HCT116 (cell line): ENCODE measurements at places on chromosomes 7 and 10. TPM values are rescaled to one million over a fixed set of nuclear protein-coding genes. Genes with fewer than 3 reads are reported as not detected.

DNA sequence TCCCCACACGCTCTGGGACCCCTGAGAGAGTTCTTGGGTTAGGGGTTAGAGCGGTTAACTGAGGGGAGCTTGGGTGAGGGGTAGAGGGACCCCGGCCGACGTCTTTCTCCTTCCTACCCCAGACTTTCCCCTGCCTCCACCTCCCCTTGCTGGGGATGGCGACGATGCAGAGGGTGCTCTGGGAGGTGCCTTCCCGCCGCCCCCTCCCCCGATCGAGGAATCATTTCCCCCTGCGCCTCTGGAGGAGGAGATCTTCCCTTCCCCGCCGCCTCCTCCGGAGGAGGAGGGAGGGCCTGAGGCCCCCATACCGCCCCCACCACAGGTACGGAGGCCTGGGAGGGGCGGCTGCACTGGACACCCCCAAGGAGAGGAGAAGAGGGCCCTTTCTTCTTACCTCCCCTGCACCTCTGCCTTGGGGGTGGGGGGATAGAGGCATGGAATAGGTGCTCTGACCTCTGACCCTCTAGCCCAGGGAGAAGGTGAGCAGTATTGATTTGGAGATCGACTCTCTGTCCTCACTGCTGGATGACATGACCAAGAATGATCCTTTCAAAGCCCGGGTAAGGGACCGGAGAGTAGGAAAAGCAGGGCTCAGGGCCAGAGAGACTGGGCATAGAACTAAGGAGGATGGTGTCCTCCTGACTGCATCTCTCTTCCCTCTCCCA, 1.1 kb downstream of the ZYX start:
- H3K4me1 ChIP-seq: peaks cover 13% of the 10 kb centered on the region
- H3K4me3 ChIP-seq: peak overlapping the region; percentile 73
- no peaks in the 10 kb centered on the region for H3K27me3 ChIP-seq

Gene IL6
- not detected for total RNA-seq

Gene OR2A42
- not detected for total RNA-seq

DNA sequence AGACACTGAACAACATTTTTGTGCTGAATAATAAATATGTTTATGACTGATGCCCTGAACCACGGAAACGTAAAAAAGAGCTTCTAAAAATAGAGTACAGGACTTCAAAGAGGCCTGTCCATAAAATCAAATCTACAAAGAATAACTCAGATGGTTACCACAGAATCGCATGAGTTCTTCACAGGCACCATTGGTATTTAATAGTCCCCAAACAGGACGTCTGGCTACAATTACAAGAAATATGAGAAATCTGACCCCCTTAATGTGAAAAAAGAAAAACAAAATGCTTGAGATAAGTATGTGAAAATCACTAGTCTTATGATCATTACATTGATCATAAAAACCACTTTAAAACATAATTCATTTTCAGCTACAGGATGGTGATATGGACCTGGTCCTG, 20.8 kb downstream of the CYTH3 start:
- H3K27ac ChIP-seq: no peak overlapping the region
- H3K4me1 ChIP-seq: peaks cover 17% of the 10 kb centered on the region
- no peaks in the 10 kb centered on the region for H3K27me3 ChIP-seq
- H3K4me3 ChIP-seq: no peak overlapping the region
- H3K36me3 ChIP-seq: no peaks in the 10 kb centered on the region

Gene CPN1
- total RNA-seq: 0.12 TPM

Gene HOXA9
- 91.0 TPM for total RNA-seq

Gene MMP21
- total RNA-seq: not detected

DNA sequence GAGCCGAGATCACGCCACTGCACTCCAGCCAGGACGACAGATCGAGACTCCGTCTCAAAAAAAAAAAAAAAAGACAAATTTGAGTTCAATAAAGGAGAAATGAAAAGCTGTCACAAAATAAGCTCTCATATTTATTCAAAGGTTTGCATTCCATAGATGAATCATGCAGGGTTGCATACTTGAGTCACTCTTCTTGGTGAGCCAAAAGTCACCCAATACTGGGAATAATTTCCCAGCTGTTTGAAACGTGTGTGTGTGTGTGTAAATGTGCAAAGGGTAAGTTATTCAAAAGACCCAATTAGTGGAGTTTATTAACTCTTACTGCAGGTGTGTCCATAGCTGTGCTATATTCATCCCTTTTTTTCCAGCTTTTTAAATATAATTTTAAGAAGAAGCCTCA, 297.7 kb downstream of the CCDC3 start:
- no peak overlapping the region for H3K27ac ChIP-seq
- no peak overlapping the region for H3K4me3 ChIP-seq
- no peaks in the 10 kb centered on the region for H3K36me3 ChIP-seq
- DNase-seq: no peak

DNA sequence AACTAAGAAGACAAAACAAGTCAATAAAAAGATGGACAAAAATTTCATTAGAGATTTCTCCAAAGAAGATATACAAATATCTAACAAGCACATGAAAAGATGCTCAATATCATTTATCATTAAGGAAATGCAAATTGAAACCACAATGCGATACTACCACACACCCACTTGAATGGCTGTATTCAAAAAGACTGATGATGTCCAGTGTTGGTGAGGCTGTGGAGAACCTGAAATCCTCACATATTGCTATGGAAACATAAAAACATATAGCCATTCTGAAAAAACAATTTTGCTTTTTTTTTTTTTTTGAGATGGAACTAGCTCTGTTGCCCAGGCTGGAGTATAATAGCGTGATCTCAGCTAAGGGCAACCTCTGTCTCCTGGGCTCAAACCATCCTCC, 124.1 kb upstream of the LAMB4 start:
- no peak overlapping the region for H3K4me3 ChIP-seq
- no peak overlapping the region for H3K27ac ChIP-seq
- no peaks in the 10 kb centered on the region for H3K36me3 ChIP-seq
- no peak for DNase-seq
